ENCODE measurements at places on chromosomes 1 and 21.

GRCh38 chr21:38223893-38224540 is 32.8 kb upstream of the KCNJ15 start:
- peak; percentile 13 for DNase-seq

- DNase-seq, result no peak
Observed at GRCh38 chr1:89555550-89555949, 30.9 kb downstream of the LRRC8B start.

DNA sequence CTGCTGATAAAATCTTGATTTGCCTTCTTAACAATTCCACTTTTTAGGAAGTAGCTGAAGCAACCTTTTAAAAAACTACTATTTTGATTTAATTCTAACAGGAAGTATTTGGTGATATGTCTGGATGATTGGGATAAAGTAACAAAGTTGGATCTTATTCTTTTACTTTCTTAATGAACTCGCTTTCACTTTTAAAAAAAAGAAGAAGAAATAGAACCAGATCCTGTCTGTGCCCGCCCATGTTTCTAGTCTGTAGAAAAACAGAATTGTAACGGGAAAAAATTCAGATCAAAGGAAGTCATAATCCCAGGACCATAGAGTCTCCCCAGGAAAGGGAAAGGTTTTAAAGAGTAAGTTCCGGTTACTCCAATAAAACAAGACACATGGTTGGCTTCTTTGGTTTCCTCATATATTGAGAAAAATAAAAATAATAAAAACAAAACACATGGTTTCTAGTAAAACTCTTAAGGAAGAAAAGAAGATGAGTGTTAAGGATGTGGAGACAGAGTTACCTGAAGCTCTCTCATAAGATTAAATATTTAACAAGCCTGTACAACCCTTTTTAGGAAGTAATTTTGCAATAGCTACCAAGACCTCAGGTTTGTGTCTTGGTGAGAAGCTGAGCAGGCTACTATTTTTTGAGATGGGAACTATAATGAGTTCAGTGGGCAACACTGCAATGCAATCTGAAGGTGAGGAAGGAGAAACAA is 4.9 kb downstream of the CD48 start:
- no peak for DNase-seq

DNA sequence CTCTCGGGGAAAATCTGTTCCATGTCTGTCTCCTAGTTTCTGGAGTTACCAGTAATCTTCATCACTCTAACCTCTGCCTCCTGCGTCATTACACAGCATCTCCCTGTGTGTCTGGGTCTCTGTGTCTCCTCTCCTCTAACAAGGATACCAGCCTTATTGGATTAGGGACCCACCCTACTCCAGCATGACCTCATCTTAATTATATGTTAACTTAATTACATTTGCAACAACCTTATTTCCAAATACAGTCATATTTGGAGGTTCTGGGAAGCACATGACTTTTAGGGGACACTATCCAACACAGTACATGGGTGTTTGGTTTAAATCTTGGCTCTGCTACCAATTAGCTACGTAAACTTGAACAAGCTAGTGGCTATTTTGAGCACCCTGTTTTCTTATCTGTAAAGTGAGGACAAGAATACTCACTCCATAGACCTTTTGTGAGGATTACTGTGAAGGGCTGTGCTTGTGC is 83.9 kb upstream of the SGIP1 start:
- no peak for DNase-seq

DNA sequence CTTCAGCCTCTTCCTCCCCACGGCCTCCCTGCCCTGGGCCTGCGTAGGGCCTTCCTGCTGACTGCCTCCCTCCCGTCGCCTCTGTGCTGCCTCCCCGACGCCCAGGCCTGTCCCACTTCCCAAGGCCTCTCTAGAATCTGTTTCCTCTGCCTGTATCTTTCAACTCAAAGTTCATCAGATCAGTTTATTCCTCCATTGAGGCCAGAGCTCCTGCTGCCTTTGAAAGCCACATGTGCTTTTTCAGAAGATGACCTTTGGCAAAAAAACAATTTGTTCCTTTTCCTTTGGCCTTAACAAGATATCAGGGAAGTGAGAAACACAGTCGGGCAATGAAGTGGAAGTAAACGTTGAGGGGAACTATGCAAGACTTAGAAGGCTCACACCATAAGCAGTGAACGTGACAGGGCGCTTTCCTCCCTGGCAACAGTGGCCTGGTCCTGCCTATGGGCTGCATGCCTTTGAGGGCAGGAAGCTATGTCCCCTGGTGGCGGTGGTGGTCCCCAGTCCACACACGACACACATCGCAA is 85.9 kb downstream of the PSMG1 start:
- DNase-seq, result peak; percentile 13

DNA sequence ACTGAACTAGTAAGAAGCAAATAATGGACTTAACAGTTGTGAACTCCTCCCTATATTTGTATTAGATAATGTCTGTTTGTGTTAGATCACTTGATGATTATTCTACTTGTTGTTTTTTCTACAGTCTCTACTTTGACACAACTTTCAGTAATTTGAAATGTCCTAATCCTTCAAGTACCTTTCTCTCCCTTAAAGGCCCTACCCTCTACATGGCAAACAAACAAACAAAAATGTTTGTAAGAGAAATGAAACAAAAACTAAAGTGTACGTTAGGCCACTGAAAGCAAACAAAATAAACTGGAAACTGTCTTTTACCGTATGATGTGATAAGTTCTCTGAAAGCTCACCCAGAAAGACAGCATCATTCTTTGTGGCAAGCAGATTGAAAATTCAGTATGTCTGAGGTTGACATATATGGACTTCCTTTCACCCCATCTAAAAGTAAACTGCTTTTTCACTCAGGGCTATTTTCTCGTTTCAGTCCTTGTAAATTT is 255.9 kb upstream of the SNX7 start:
- DNase-seq, result peak; percentile 15

DNA sequence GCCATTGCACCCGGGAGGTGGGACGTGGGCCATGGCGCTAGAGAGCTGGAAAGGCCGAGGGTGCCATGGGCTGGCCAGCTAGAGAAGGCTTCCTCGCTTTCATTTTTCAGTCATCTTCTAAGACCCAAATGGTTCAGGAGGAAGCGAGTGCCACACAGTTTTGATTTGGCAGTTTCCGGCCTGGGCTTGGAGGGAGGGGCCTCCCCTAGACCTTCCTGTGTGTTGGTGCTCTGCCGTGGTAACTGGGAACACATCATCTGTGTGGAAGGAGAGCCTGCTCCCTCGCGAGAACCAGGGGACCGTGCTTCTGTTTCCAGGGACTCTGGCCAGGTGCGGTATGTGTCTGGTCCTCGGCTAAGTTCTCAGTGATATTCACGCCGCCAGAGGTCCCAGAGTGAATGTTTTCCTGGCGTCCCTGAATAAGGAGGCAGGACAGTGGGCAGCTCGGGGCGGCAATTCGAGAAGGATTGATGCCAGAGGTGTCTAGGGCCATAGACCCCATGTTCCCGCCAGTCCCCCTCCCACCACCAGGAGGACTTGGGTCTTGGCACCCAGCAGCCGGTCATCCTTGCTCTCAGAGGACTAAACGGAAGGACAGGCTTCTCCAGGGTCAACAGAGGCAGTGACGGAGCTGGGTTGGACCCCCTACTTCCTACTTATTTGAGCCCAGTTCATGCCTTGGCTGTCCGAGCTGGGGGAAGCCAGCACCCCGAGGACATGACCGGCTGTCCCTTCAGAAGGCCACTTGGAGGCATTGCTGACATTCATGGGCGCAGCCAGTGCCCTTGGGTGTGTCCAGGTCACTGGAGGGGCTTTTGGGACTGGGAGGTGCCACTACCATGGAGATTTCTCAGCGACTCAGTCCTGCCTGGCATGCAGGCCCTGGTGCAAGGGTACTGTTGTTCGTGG is 2.7 kb upstream of the NPHP4 start:
- peak; percentile 80 for DNase-seq

- DNase-seq, result no peak
Observed at GRCh38 chr1:20148571-20149500, 9.7 kb downstream of the PLA2G2F start.

All from CD4-positive, alpha-beta T cell treated with Interleukin-21 for 1 hour (primary cell).